ENCODE measurements at places on chromosomes 3 and 15. TPM values are rescaled to one million over a fixed set of nuclear protein-coding genes. Genes with fewer than 3 reads are reported as not detected.

CNTN4 gene
- total RNA-seq = not detected

CCK gene
- total RNA-seq = not detected

POPDC2 gene
- total RNA-seq = 2.0 TPM

PRKCI gene
- 18.5 TPM for total RNA-seq

SLC24A5 gene
- total RNA-seq = not detected

PRTG gene
- total RNA-seq = not detected

ZMYND10 gene
- total RNA-seq = 1.2 TPM

CCDC50 gene
- total RNA-seq = 20.2 TPM

SAMMSON gene
- not detected for total RNA-seq

RBMS3 gene
- total RNA-seq = 4.2 TPM

SST gene
- not detected for total RNA-seq

KCNMB3 gene
- total RNA-seq = 1.0 TPM

PRSS50 gene
- not detected for total RNA-seq

NAA80 gene
- 28.3 TPM for total RNA-seq

SEMA3G gene
- total RNA-seq = not detected

SEMA3F gene
- not detected for total RNA-seq

CLEC3B gene
- total RNA-seq = 1.0 TPM

GOLGA6A gene
- total RNA-seq = not detected

XPC gene
- 56.0 TPM for total RNA-seq

DCP1A gene
- total RNA-seq = 40.1 TPM

RAB6B gene
- 0.61 TPM for total RNA-seq

SIDT1 gene
- 29.9 TPM for total RNA-seq

AGBL1 gene
- not detected for total RNA-seq

CRTAP gene
- total RNA-seq = 27.3 TPM

ADAMTS7 gene
- 0.15 TPM for total RNA-seq

GP5 gene
- 1.9 TPM for total RNA-seq

RSRC1 gene
- total RNA-seq = 42.5 TPM

TRPM1 gene
- not detected for total RNA-seq

GPR171 gene
- 246 TPM for total RNA-seq

DIS3L gene
- total RNA-seq = 36.6 TPM

CPNE9 gene
- total RNA-seq = 0.59 TPM

EPB42 gene
- not detected for total RNA-seq

SLCO3A1 gene
- 39.5 TPM for total RNA-seq

CTXND1 gene
- not detected for total RNA-seq

PLD1 gene
- total RNA-seq = 0.88 TPM

IQCH gene
- 1.3 TPM for total RNA-seq

All from T-helper 1 cell treated with Interleukin-12 subunit alpha and Interleukin-12 subunit beta and Interleukin-4 antibody, amounts not matched to agents 30 ng/mL and 1 ng/mL, for 36 hours (primary cell).